ENCODE measurements at places on chromosomes 7 and 10.

DNA sequence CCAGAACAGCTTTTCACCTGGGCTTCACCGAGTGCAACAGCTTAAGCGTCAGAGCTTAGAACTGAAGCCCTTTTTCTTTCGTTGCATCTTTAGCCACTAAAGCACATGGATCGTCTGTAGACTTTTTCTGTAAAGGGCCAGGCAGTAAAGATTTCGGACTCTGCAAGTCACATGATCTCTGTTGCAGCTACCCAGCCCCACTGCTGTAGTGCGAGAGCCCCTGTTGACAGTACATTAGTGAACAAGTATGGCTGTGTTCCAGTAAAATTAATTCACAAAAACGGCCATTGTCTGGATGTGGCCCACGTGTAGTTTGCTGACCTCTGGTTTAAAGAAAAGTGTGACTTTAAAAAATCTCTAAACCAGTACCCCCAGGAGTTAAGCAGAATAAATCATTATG lies 39.4 kb downstream of the FBH1 start:
- no peak for DNase-seq

- DNase-seq: no peak
Observed at GRCh38 chr7:51265066-51265907, 51.3 kb downstream of the COBL start.

GRCh38 chr7:159139639-159140038 lies 5.0 kb downstream of the VIPR2 start:
- no peak for DNase-seq

- DNase-seq: no peak
Observed at GRCh38 chr7:81674431-81674830, 95.4 kb downstream of the HGF start.

GRCh38 chr10:69421611-69422308 lies 5.0 kb upstream of the TACR2 start:
- no peak for DNase-seq

GRCh38 chr7:18241543-18242231 lies 214.0 kb upstream of the PRPS1L1 start:
- DNase-seq: no peak

- no peak for DNase-seq
Observed at GRCh38 chr7:100888988-100889750, at the start of gene UFSP1. UFSP1 (minus strand) TSS chr7:100889715; CDS start chr7:100889271, 444 bp downstream.

DNA sequence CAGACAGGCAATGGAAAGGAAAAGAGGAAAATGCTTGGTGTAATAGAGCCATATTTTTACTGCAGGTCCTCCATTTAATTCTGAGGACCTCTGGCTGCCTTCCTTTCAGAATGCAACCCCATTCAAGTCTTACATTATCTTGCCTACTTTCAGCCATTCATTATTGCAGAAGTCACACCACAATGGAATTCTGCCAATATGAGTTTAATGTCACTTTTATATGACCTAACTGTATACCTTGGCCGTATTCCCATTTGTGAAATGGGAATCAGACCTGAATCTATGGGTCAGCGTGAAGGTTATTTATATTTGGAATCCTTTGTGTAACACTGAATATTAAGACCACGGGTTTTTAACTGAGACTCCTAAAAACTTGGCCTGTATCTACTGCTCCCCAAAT lies 241.7 kb upstream of the AOAH start:
- no peak for DNase-seq

DNA sequence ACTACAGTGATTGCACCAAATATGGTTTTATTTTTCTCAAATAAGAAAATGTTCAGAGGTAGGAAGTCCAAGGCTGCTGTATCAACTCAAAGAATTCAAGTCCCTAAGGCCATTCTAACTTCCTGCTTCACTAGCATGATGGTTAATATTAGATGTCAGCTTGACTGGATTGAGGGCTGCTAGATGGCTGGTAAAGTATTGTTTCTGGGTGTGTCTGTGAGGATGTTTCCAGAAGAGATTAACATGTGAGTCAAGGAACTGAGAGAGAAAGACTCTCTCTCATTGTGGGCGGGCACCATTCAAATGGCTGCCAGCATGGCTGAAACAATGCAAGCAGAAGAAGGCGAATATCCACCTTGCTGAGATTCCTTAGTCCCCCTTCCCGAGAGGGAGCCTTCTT lies 77.4 kb upstream of the NRBF2 start:
- no peak for DNase-seq

DNA sequence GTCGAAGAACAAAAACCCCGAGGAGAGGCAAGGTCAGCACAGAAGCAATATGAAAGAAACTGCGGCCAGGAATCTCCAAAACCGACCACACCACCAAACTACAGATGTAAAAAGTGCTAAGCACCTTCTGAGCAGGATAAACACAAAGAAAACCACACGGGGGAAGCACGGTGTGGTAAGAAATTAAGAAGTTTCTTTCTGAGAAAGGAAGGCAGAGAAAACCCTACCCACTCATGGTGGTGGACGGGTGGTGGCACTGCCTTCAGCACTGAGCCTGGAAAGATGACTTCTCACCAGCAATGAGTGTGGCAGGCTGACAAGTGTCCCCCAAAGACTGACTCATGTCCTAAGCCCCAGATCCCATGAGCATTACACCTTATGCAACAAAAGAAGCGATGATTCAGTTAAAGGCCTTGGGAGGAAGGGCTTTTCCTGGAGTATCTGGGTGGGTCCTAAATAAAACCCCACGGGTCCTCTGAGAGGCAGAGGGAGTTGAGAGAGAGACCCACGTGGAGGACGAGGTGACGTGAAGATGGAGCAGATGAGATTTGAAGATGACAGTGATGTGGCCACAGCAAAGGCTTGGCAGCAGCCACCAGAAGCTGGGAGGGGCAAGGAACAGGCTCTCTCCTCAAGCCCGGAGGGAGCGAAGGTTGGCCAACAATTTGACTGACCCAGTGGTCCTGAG lies 124.9 kb downstream of the DLG5 start:
- peak; percentile 27 for DNase-seq

GRCh38 chr10:75957314-75958120 lies 526.1 kb downstream of the LRMDA start:
- DNase-seq: no peak

DNA sequence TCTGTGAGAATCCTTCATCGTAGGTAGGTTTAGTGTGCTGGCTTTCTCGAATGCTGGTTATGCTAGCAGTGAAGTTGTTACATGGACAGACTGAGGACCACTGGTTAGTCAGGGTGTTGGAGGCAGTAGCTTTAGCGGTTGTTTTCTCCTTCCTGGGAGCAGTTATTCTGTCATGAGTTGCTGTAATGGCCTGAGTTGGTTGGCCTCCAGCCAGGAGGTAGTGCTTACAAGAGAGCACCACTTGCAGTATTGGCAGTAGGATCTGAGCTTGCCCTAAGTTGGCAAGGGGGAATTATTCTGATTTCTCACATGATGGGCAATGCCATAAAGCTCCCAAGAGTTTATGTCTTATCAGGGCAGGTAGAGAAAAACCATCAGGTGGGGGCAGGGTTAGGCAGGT lies 58.0 kb downstream of the IPMK start:
- DNase-seq: peak; percentile 2

DNA sequence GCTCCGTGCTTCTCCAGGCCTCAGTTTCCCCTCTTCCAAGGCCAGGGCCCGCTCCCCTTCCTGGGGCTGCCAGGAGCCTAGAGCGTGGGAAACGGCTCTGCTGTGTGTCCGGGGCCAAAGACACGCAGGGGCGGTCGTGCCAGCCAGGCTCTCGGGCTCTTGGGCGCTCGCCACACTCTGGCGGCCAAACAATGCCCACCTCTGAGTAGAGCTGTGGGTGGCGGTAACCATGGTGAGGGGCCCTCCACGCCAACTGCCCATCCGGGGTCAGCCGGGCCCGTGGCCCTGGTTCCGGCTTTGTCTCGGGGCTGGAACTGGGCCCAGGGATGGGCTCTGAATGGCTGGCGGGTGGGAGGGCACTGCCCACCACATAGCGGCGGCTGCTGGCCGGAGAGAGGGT lies 16.0 kb downstream of the GRIFIN start:
- DNase-seq: no peak

- peak; percentile 73 for DNase-seq
Observed at GRCh38 chr7:78970440-78970916, 483.0 kb downstream of the MAGI2 start.

GRCh38 chr10:88092973-88093372 lies 229.5 kb downstream of the PTEN start:
- DNase-seq: no peak

DNA sequence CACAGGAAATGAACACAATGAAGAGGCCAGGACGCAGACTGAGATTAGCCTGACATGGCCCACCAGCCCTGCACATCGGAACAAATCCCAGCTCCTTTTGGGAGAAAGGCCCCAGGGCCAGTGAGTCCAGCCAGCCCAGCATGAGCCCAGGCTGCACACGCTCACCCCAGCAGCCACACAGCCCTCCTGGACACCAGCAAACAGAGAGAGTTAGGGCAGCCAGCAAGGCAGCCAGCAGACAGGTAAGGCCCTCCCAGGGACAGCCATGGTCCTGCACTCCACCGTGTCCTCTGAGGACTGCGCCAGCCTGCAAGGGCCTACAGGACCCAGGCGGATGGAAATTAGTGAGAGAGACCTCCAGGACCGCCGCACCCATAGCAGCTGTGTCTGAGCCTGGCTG lies 8.1 kb upstream of the GRID1 start:
- DNase-seq: no peak

DNA sequence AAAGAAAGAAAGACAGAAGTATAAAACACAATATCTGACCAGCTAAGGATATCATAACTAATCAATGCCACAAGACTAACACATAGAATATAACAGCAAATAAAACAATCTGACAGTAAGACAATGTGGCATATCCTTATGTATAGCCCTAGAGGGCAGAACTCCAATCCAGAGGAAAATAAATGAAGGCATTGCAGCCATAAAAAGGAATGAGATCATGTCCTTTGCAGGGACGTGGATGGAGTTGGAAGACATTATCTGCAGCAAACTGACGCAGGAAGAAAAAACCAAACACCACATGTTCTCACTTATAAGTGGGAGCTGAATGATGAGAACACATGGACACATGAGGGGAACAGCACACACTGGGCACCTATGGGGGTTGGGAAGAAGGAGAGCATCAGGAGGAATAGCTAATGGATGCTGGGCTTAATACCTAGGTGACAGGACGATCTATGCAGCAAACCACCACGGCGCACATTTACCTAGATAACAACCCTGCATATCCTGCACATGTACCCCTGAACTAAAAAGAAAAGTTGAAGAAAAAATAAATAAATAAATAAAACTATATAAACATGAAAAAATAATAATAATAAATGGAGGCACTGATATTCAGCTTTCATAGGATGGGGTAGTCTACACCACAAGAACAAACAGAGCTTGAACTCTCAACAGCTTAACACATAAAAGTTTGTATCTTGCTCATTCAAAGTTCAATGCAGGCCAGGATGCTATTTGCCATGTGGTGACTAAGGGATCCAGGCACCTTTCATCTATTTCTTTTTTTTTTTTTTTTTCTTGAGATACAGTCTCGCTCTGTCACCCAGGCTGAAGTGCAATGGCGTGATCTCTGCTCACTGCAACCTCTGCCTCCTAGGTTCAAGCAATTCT lies 66.1 kb upstream of the KAT6B start:
- DNase-seq: peak; percentile 31

- DNase-seq: no peak
Observed at GRCh38 chr10:124022066-124022465, 71.3 kb downstream of the CHST15 start.

- peak; percentile 10 for DNase-seq
Observed at GRCh38 chr10:98664329-98665042, 217.8 kb upstream of the HPS1 start.

- DNase-seq: no peak
Observed at GRCh38 chr7:51224811-51225595, 91.6 kb downstream of the COBL start.

DNA sequence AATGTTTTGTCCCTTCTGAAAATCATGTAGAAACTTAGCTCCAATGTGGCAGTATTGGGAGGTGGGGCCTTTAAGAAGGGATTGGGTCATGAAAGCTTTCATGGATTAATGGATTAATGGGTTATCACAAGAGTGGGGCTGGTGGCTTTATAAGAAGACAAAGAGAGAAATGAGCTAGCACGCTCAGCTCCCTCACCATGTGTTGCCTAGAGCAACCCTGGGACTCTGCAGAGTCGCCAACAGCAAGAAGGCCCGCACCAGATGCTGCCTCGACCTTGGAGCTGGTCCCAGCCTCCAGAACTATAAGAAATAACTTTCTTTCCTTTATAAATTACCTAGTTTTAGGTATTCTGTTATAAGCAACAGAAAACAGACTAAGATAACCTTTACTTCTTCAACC lies 74.9 kb upstream of the HECW1 start:
- peak; percentile 26 for DNase-seq

GRCh38 chr7:140390034-140390433 lies 8.3 kb downstream of the SLC37A3 start:
- DNase-seq: no peak

GRCh38 chr10:52864201-52865106 lies 91.9 kb upstream of the MBL2 start:
- peak; percentile 97 for DNase-seq

DNA sequence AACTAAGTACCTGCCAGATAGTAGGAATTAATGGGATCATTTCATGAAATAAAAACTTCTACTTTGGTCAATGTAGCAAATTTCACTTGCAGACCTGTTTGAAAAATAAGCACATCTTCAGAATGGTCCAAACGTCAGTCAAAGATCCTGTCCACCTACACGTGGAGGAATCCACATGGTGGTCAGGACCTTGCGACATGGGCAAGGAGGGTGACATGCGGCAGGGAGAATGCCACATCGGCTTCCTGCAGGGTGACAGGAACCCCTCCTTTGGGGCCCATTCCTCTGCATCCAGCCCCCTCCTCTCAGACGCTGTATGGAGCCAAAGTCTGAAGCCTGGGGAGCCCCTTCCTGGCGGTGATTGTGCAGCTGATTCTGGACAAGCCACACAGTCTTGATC lies 95.5 kb upstream of the MGMT start:
- no peak for DNase-seq

- DNase-seq: no peak
Observed at GRCh38 chr10:121102706-121103105, 251.5 kb downstream of the WDR11 start.

DNA sequence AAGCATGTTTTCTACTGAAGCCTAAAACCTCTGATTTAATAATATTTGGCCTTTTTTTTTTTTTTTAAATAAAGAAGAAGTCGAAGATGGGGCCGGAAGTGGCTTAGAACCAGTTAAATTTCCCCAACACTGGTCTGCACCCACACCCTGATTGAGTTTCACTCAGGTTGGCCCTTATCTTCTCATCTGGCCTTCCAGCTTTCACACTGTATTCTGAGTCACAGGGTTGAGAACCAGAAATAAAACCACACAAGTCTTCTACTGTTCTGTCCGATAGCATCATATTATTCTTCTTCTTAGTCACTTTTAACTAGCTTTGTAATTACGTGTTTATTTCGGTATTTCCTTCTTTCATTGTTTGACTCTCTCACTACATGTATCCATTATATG lies 9.9 kb downstream of the ZNF365 start:
- DNase-seq: peak; percentile 72

DNA sequence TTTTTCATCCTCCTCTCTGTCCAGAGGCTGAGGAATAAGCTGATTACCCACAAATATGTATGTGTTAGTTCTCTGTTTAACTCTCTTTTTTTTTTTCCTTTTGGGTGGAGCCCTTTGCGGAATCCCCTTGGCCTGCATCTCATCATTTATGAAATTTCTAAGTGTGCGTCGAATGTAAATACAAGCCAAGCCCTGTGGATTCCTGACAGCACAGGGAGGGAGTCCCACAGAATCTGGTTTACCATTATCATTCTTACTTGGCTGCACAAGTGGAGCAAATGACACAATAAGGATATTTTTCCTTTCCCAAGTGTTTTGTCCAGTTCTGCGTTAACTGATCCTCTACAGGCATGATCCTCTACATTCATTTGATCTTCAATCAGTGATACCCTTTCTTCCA lies 11.4 kb downstream of the STK31 start:
- no peak for DNase-seq
